ENCODE measurements at places on chromosomes 5 and 9. TPM values are rescaled to one million over a fixed set of nuclear protein-coding genes. Genes with fewer than 3 reads are reported as not detected.
A peak's percentile ranks its signal among the peaks of the same experiment; 100 is the strongest.

DNA sequence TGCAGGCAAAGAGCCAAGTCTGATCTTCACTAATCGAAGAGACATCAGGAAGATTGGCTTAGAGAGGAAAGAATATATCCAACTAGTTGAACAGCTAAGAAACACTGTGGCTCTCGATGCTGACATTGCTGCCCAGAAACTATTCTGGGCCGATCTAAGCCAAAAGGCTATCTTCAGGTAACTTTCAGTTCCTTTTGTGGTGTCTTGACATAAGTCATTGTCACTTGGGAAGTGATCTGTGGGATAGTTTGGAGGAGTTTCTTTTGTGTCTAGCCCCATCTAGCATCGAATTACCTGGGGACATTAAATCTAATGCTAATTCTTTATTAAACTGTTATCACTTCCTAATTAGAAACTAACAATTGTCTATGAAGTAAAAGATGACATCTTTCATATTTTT is 24.0 kb downstream of the VLDLR start:
- no peak for DNase-seq

DNA sequence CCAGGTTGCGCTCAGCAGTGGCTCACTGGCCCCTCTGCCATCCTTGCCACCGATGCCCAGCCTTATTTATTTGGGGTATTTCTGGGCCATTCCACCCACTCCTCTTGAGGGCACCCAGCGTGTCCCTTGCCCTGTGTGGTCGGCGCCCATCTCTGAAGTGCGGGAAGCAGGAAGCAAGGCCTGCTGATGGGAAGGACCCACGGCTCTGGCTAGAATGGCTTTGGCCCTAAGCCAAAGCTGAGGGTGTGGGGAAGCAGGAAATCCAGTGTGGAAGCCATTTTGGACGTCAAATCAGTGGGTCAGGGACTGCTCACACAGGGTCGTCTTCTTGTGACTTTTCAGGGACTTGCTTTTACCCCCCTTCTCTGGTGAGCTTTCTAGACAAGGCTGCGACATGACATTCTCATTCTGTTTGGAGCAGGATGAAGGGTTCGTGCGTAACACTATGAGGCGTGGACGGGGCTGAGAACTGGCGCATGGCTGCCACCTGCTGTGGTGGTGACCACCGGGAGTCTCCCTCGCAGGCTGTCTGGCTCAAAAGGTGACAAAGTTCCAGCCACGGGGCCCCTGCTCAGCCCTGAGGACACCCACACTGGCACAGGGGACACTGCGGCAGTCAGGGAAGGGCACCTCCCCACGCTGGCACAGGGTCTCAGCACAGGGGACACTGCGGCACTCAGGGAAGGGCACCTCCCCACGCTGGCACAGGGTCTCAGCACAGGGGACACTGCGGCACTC is 50.7 kb upstream of the NKD2 start:
- no peak for DNase-seq

GRCh38 chr9:89887286-89887685 is 282.5 kb downstream of the GADD45G start:
- DNase-seq = peak; percentile 6

TAF11L10 gene
- total RNA-seq = not detected

TIMD4 gene
- not detected for total RNA-seq

SLC45A2 gene
- not detected for total RNA-seq

ARHGEF39 gene
- 21.6 TPM for total RNA-seq
